HCT116 (cell line): ENCODE measurements at places on chromosomes 7 and 10. TPM values are rescaled to one million over a fixed set of nuclear protein-coding genes. Genes with fewer than 3 reads are reported as not detected.

The TLX1 gene
- not detected for total RNA-seq

The CLRN3 gene
- total RNA-seq, result 0.39 TPM

The ABCB1 gene
- total RNA-seq, result 1.8 TPM

The ANKRD1 gene
- total RNA-seq, result not detected

The CPA2 gene
- total RNA-seq, result 1.5 TPM

The STN1 gene
- 74.7 TPM for total RNA-seq
